GM23248 (cell line): ENCODE measurements at places on chromosomes 6 and 20. TPM values are rescaled to one million over a fixed set of nuclear protein-coding genes. Genes with fewer than 3 reads are reported as not detected.

- DNase-seq, result no peak
- H3K27me3 ChIP-seq, result no peaks in the 10 kb centered on the region
- peaks cover 53% of the 10 kb centered on the region for H3K4me1 ChIP-seq
- H3K27ac ChIP-seq, result 0 out of 2 replicates have a peak overlapping the region, but pooled peaks have one; percentile 45
These were observed 20.6 kb downstream of the JARID2 start for GRCh38 chr6:15266423-15266996.

DNA sequence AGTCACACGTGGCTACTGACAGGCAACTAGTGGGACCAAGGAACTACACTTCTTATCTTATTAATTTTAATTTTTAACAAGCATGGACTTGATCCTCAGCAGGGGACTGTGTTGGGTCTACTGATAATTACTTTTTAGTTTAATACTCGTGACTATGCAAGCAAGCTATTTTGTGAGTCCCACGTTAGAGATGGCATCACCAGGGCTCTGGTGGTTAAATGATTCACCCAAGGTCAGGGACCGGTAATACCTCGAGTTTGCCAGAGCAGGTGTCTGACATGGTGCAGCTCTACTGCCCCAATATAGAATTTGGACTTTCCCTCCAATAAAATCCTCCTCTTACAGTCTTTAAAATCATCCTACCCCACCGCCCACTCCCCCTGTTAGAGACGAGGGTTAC, 98.6 kb upstream of the RIN2 start:
- H3K27ac ChIP-seq, result no peak overlapping the region
- no peaks in the 10 kb centered on the region for H3K36me3 ChIP-seq
- H3K4me1 ChIP-seq, result no peaks in the 10 kb centered on the region

DNA sequence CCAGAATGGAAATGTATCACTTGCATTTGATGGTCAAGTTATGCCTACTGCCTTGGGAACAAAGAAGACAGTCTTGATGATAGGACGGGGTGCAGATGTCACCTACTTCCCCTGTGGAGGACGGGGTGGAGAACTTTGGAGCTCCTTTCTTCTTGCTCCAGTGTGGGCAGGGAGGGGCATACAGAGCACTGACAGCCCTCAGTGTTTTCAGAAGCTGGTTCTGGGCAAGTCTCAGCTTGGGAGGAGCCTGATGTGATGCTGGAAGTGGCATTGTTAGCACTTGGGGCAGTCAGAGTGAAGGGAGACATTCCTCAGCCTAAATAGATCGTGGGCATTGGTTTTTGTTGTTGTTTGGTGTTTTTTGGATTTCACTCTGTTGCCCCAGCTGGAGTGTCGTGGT, 59.7 kb downstream of the SYNJ2 start:
- H3K4me1 ChIP-seq, result peaks cover 52% of the 10 kb centered on the region
- H3K27ac ChIP-seq, result peak overlapping the region; percentile 90
- no peak overlapping the region for H3K4me3 ChIP-seq

SNTA1 gene
- total RNA-seq, result 24.2 and 24.5 TPM in 2 replicates
